ENCODE measurements at places on chromosomes 1 and 21.

DNA sequence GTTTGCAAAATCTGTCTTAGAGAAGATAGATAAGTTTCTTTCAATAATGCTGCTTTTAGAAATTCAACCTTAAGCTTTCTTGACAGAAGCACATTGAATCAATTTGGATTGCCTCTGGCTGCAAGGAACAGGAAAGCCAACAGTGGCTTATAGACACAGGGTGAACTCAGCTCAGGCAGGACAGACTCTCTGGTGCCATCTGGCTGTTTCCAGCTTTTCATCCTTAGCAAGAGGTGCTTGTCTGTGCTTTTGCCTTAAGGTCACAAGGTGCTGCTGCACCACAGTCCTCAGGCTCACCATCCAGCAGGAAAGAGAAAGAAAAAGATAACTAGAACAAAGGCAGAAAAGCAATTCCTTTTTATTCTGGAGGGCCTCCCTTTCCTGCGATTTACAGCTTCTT, 93.7 kb upstream of the ETS2 start:
- DNase-seq = peak; percentile 20

DNA sequence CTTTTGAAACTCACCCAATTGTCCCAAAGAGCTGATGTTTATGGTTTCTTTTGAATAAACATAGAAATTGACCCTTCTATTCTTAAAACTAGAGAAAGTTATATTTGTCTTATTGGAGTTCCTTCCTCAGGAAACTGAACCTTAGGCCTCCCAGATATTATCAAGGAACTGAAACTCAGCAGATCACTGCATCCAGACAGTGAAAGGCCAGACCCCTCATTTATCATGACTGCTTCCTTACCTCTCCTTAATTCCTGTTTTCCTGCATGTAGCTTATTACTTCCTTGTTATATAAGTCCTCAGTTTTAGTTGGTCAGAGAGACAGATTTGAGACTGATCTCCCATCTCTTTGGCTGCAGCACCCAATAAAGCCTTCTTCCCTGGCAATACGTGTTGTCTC, 27.5 kb downstream of the SLC22A15 start:
- DNase-seq = no peak

- no peak for DNase-seq
These were observed 17.5 kb downstream of the CCT3 start for GRCh38 chr1:156320560-156320959.

DNA sequence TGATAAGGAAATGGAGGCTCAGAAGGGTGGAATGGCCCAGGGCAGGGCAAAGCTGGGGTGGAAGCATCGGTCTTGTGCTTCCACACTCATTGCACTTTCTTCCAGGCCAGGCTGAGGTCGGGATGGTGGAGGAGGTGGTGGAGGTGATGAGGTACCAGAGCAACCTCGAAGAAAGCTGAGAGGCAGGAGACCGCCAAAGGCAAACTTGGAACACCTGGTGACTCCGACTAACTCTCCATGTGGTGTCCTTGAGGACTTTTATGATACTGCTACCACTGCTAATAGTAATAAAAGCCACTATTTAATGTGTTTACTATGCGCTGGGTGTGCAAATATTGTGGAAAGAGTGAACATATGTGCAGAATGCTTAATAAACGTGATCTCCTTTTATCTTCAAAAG, 16.9 kb upstream of the BTG2 start:
- DNase-seq = no peak

GRCh38 chr1:1574721-1575537, at the start of gene SSU72:
SSU72 (minus strand) TSS chr1:1574863; CDS start chr1:1574557, 306 bp downstream.
- DNase-seq = peak; percentile 93

DNA sequence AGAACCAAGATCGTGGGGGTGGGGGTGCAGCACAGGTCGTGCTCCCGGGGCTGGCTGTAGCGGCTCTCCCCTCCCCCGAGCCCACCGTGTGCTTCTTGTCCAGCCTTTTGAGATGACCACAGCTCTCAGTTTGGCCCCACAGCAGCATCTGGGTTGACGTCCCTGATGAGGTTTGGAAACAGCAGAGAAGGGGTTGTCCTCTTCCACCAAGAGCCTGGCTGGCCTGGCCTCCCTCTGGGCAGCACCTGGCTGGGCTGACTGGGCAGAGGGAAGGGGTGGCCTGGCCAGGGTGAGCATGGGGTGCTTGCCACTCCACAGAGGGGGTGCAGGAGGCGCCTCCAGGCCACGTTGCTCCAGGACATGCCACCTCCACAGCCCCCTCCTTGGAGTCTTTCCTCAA, 61.5 kb downstream of the SKI start:
- DNase-seq = no peak

DNA sequence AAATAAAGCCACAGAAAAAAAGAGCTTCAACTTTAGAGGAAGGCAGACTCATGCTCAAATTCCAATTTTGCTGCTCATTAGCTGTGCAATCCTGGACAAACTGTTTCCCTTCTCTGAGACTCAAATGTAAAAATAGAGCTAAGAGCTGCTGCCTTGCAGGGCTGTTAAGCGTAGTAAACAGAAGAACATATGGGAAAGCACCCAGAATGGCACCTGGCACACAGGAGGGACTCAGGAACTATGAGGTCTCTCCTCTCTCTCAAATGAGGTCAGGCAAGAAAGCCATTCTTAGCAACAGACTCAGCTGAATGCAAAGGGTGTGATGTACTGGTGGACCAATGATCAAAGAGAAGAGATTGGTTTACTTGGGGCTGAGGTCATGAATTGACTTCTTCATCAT, 61.3 kb downstream of the TRABD2B start:
- DNase-seq = no peak

- peak; percentile 66 for DNase-seq
These were observed 847 bp upstream of the RORC start for GRCh38 chr1:151832318-151832980.

- DNase-seq = peak; percentile 78
These were observed 36.2 kb upstream of the MRPS6 start for GRCh38 chr21:34037009-34037795.

DNA sequence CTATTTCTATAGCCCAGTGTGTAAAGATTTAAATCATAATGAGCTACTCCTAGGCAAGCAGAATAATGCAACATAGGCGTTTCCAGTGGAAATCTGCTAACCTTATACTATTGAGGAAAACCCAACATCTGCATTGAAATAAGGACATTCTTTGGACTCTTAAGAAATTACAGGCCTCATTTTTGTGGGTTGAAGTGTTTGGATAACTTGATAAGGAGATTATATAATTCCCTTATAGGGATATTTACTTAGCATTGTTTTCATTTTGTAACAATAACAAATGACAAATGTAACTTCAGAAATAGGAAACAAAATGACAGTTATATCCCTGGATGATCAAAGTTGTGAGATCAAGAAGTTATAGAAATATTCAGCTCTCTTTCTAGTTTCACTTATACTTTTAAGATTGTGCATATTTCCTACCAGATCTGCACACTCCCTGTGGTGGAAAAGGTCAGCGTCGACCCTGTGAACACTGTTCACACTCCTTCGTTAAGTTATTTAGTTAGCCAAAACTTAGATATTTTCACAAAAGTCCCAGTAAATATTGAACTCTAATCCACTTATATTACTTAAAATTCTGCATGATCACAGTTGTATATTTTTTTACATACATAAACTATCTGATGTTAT, 284.4 kb upstream of the C1orf105 start:
- peak; percentile 78 for DNase-seq

DNA sequence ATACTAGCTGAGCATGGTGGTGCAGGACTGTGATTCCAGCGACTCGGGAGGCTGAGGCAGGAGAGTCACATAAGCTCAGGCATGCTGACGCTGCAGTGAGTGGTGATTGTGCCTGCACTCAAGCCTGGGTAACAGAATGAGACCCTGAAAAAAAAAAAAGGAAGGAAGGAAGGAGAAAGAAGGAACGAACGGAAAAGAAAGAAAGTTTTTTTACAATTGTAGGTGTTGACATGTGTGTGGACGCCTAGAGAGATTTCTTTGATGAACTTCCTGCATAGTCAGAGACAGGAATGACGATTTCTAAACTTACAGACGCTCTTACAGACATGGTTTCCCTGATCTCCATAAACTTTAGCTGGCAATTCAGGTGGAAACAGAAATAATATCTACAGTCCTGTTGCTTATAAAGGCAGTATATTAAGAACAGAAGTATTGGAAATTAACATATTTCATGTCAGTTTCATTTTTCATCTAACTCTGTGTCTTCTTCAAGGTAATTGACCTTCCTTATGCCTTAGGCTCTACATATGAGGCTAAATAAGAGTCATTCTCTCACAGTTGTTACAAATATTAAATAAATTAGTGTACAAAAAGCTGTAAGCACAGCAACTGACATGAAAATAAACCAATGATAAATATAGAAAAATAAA, 4.1 kb downstream of the SAMSN1 start:
- DNase-seq = no peak

DNA sequence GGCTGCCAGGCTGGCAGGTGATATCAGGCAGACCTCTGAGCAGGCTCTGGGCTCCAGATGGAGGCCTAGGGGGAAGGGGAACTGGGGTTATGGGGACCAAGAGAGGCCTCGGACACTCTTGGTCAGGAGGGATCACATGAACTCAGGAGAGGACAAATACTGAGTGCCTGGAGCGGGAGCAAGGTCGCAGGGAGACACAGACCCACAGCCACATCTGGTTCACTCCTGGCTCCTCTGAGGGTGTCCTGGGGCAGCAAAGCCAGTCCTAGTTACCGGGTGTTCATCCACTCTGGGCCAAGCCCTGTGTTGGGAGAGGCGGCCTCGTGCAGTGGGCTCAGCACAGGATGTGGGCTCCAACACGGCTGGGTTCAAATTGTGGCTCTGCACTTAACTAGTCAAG, 239.0 kb downstream of the PTPRU start:
- no peak for DNase-seq

- DNase-seq = no peak
These were observed 14.2 kb downstream of the COQ8A start for GRCh38 chr1:226954337-226954736.

DNA sequence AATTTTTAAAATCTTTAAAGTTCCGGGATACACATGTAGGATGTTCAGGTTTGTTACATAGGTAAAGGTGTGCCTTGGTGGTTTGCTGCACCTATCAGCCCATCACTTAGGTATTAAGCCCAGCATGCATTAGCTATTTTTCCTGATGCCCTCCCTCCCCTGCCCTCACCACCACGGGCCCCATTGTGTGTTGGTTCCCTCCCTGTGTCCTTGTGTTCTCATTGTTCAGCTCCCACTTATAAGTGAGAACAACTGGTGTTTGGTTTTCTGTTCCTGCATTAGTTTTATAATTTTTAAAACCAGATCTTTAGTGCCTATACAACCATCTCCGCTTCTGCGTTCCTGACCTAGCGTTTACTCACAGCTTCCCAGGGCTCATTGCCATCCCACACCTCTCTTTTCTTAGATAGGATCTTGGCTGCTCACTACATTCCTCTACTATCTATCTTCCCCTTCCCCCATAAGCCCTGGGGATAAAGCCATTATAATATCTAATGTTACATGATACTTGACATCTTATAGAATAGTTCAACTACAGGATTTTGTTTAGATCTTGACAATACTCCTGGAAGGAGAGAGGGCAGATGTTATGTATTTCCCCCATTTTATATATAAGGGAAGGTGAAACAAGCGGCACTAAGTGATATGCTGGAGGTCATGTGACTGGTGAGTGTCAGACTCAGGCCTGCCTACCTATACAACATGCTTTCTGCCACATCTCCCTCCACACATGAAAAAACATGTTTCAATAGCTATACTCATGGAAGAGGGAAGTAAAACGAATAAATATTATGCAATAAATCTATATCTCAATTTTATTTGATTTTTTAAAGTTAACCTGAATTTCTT, 52.3 kb upstream of the DNAJC6 start:
- no peak for DNase-seq

GRCh38 chr1:246081138-246081702, 425.9 kb downstream of the SMYD3 start:
- DNase-seq = no peak
